ENCODE measurements at places on chromosomes 4 and X.

DNA sequence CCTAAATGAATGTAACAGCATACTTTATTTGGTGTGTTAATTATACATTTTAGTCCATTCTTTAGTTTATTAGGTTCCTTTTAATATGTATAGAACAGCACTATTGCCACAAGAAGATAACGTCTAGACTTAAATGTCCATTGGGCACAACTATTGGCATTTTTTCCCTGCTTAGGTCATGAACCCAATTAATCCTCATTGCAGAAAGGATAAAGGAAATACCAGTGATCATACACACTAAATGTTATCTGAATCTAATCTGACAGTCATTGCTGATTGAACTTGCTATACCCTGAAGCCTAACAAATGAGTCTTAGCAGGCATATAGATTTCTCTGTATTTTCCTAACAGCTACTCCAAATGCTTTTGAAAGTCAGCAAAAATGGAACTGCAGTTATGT, 2250.0 kb upstream of the AGA start:
- no peaks in the 10 kb centered on the region for H3K36me3 ChIP-seq
- H3K27me3 ChIP-seq: no peaks in the 10 kb centered on the region
- no peak for DNase-seq
- H3K4me3 ChIP-seq: no peak overlapping the region
- H3K27ac ChIP-seq: no peak overlapping the region

DNA sequence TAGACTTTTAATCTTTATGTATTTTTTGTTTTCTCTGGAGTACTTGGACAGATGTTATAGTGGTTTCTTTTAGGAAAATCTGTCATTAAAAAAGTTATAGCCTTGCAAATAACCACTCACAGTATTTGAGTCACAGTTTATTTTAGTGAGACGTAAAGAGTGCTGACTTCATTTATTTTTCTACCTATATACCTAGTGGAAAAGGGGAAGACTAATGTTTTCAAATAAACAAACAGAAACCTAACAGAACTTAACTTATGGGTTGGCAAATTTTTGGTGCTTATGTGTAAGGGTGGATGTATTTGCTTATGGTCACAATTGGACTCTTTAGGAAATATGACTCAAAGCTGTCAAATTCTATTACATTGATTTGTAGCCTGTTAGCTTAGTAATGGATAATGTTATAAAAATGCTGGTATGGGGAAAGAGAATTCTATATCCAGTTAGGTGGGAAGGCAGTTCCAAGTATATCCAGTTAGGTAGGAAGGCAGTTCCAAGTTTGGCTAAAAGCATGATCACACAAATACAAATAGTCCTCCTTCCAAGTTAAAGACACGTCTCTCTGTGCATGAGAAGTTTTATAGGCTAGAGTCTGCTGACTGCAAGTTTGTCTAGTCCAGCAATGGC, 61.9 kb downstream of the SLC9A6 start:
- H3K4me1 ChIP-seq: no peaks in the 10 kb centered on the region
- no peak overlapping the region for H3K27ac ChIP-seq
- no peak overlapping the region for H3K4me3 ChIP-seq
- H3K36me3 ChIP-seq: peaks cover 2% of the 10 kb centered on the region
- no peak for DNase-seq

DNA sequence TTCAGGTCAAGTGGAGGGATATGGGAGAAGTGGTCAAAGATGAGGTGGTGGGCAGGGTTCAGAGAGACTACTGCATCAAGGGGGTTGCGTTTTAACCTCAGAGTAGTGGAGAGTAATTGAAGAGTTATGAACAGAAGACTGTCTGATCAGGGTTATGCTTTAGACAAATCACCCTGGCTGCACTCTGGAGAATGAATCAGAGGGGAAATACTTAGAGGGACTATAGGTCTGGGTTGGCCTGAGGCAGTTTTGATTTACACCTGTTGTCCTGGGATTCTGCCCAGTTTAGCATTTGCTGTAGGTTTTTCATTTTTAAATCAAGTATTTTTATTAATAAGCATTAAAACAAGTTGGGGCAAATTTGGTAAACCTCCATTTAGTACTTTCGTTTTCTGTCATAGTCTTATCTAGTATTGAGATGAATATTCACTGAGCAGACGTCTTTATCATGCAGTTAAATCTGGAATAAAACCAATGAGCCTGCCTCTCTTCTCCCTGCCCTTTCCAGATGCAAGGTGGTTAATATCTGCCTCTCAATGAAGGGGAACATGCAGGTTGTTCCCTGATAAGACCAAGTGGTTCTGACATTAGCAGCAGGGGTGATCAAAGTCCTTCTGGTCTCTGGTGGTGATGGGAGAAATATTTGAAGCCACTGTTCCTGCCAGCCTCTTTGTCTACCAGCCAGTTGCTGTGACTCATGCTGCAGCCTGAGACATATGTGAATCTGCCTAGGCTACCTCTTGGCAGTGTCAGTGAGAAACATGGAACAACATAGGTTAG, 116.0 kb upstream of the RPS6KA3 start:
- H3K4me1 ChIP-seq: no peaks in the 10 kb centered on the region
- no peaks in the 10 kb centered on the region for H3K36me3 ChIP-seq
- H3K27me3 ChIP-seq: no peaks in the 10 kb centered on the region

- no peaks in the 10 kb centered on the region for H3K36me3 ChIP-seq
- no peak overlapping the region for H3K27ac ChIP-seq
- no peak overlapping the region for H3K4me3 ChIP-seq
- no peaks in the 10 kb centered on the region for H3K27me3 ChIP-seq
- H3K4me1 ChIP-seq: no peaks in the 10 kb centered on the region
Observed at GRCh38 chrX:38500866-38501265, 60.5 kb upstream of the TSPAN7 start.

- H3K4me1 ChIP-seq: no peaks in the 10 kb centered on the region
- H3K27ac ChIP-seq: no peak overlapping the region
- H3K36me3 ChIP-seq: no peaks in the 10 kb centered on the region
Observed at GRCh38 chrX:116872931-116873330, 410.2 kb upstream of the CT83 start.

- no peaks in the 10 kb centered on the region for H3K27me3 ChIP-seq
- H3K4me3 ChIP-seq: no peak overlapping the region
- no peak for DNase-seq
- H3K4me1 ChIP-seq: no peaks in the 10 kb centered on the region
Observed at GRCh38 chr4:145957302-145957701, 18.7 kb upstream of the ZNF827 start.

- DNase-seq: peak; percentile 74
- H3K36me3 ChIP-seq: no peaks in the 10 kb centered on the region
- peaks cover 9% of the 10 kb centered on the region for H3K4me1 ChIP-seq
- no peak overlapping the region for H3K27ac ChIP-seq
- H3K27me3 ChIP-seq: no peaks in the 10 kb centered on the region
Observed at GRCh38 chr4:86035688-86036087, 324.2 kb downstream of the MAPK10 start.

GRCh38 chrX:120522820-120523219, 37.9 kb downstream of the CUL4B start:
- no peak overlapping the region for H3K4me3 ChIP-seq
- no peaks in the 10 kb centered on the region for H3K27me3 ChIP-seq
- no peak for DNase-seq
- H3K36me3 ChIP-seq: no peaks in the 10 kb centered on the region
- no peak overlapping the region for H3K27ac ChIP-seq
- H3K4me1 ChIP-seq: no peaks in the 10 kb centered on the region

GRCh38 chr4:141912831-141913230, 276.4 kb downstream of the IL15 start:
- H3K27me3 ChIP-seq: no peaks in the 10 kb centered on the region
- no peak overlapping the region for H3K27ac ChIP-seq
- no peak for DNase-seq
- H3K4me1 ChIP-seq: no peaks in the 10 kb centered on the region
- no peak overlapping the region for H3K4me3 ChIP-seq

DNA sequence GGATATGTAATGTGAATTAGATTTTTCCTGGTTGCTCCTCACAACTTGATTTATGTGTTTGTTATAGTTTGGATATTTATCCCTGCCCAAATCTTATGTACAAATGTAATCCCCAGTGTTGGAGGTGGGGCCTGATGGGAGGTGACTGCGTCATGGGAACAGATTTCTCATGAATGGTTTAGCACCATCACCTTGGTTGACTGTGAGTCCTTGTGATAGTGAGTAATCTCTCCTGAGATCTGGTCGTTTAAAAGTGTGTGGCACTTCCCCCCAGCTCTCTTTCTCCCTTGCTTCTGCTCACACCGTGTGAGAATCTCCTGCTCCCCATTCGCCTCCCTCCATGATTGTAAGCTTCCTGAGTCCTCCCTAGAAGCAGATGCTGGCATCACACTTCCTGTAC, 2.2 kb downstream of the MID2 start:
- peaks cover 4% of the 10 kb centered on the region for H3K27me3 ChIP-seq
- no peak overlapping the region for H3K4me3 ChIP-seq
- no peak for DNase-seq
- no peaks in the 10 kb centered on the region for H3K36me3 ChIP-seq
- H3K4me1 ChIP-seq: no peaks in the 10 kb centered on the region

GRCh38 chr4:28093071-28093470, 1232.4 kb downstream of the STIM2 start:
- no peak overlapping the region for H3K4me3 ChIP-seq
- no peaks in the 10 kb centered on the region for H3K36me3 ChIP-seq
- no peaks in the 10 kb centered on the region for H3K4me1 ChIP-seq
- no peak overlapping the region for H3K27ac ChIP-seq

DNA sequence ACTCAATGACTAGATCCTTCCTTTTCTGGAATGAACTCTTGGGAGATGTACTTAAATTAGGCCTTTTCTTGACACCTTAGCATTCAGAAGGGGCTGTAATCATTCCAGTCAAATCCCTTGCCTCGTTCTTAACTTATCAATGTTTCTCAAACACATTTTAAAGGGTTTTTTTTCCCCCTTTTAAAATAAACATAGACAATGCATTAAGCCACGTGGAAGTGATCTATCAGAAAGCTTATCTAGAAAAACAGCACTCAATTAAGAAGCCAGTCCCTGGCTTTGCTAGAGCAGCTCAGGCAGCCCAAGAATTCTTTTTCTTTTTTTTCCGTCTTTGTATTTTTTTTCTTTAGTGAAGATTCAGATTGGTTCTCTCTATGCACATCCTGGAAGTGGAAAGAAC, 118.2 kb downstream of the PCDH7 start:
- no peak overlapping the region for H3K4me3 ChIP-seq
- peak overlapping the region; percentile 72 for H3K27ac ChIP-seq
- DNase-seq: no peak
- no peaks in the 10 kb centered on the region for H3K36me3 ChIP-seq
- no peaks in the 10 kb centered on the region for H3K27me3 ChIP-seq
- H3K4me1 ChIP-seq: peaks cover 4% of the 10 kb centered on the region

DNA sequence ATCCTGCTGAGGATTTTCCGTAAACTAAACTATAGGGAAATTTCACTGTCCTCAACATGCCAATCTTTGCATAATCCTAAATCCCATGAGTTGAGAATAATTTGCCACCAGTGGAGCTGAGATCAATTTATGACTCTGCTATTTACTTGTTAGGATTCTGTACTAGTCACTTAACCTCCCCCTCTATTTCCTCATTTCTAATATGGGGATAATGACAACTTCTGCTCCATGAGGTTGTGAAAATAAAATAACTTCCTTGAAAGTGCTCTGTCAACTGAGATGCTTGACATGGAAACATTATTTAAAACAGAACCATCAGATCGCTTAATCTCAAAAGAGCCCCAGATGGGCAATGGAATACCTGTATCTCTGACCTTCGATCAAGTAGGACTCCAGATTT, 2.6 kb upstream of the FGF16 start:
- no peak for DNase-seq
- H3K4me3 ChIP-seq: no peak overlapping the region
- H3K27ac ChIP-seq: no peak overlapping the region
- H3K4me1 ChIP-seq: peaks cover 8% of the 10 kb centered on the region
- H3K36me3 ChIP-seq: no peaks in the 10 kb centered on the region

DNA sequence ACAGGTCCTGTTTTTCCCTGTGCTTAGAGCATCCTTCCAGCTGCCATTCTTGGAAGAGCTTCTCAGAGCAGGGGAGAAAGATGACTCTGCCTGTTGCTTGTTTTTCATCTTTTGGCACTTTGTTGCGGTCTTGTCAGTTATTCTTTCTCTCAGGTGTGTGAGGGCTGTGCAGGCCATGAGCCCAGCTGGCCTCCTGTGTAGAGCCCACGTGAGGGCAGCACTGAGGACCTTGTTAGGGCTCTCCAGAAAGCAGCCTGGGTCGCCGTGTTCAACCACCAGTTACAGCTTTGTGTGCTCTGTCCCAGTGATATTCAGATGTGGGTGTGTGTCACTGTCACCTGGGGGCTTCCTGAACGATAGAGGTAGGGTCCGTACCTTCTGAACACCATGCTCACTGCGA, 52.8 kb downstream of the NOP14 start:
- no peak for DNase-seq
- peaks cover 79% of the 10 kb centered on the region for H3K36me3 ChIP-seq
- no peaks in the 10 kb centered on the region for H3K4me1 ChIP-seq
- no peaks in the 10 kb centered on the region for H3K27me3 ChIP-seq

- no peaks in the 10 kb centered on the region for H3K36me3 ChIP-seq
- H3K27me3 ChIP-seq: no peaks in the 10 kb centered on the region
- H3K4me1 ChIP-seq: no peaks in the 10 kb centered on the region
- no peak overlapping the region for H3K4me3 ChIP-seq
Observed at GRCh38 chrX:7614616-7615015, 228.4 kb upstream of the VCX start.

- no peaks in the 10 kb centered on the region for H3K4me1 ChIP-seq
- no peak overlapping the region for H3K4me3 ChIP-seq
- no peak overlapping the region for H3K27ac ChIP-seq
- DNase-seq: no peak
- H3K27me3 ChIP-seq: no peaks in the 10 kb centered on the region
Observed at GRCh38 chr4:98822144-98822543, 106.8 kb downstream of the EIF4E start.

GRCh38 chr4:81173213-81173612, 41.8 kb downstream of the PRKG2 start:
- H3K4me3 ChIP-seq: no peak overlapping the region
- no peak overlapping the region for H3K27ac ChIP-seq
- no peaks in the 10 kb centered on the region for H3K4me1 ChIP-seq

DNA sequence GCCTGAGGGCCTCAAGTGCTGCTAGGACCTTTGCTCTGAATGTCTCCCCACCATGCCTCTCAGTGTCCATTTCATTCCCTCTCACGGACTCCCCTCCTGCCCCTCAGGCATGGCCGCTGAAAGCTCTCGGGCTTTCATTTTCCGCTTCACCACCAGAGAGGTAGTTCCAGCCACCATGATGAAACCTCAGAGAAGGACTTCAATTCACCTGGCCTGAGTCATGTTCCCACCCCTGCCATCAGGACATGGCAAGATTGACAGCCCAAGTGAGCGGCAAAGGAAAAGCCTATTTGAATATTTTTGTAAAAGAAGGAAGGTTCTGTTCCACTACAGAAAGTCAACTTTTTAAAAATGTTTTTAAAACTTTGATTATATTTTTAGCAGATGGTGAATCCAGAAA, 249.3 kb upstream of the GALNT7 start:
- DNase-seq: peak; percentile 10
- H3K27ac ChIP-seq: no peak overlapping the region
- H3K36me3 ChIP-seq: no peaks in the 10 kb centered on the region
- no peaks in the 10 kb centered on the region for H3K27me3 ChIP-seq
- no peaks in the 10 kb centered on the region for H3K4me1 ChIP-seq

DNA sequence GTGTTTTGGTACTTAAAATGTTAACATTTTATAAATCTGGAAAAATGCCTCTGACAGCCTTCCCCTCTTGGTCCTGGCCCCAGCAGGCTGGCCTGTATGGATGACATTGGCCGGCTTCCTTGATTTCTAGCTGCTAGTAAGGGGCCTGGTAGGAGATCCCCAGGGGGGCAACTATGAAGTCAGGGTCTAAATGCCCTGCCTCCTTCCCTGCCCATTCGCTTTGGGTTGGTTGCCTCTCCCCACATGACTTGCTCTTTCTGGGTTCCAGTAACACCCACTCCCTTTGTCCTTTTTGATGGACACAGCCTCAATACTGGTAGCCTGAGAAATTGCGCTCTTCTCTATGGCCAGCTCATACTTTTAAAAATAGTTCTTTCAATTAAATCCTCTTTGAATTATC, 78.0 kb upstream of the MAD2L1 start:
- H3K4me1 ChIP-seq: no peaks in the 10 kb centered on the region
- no peaks in the 10 kb centered on the region for H3K27me3 ChIP-seq
- no peak overlapping the region for H3K27ac ChIP-seq
- H3K36me3 ChIP-seq: no peaks in the 10 kb centered on the region
- no peak overlapping the region for H3K4me3 ChIP-seq
- DNase-seq: no peak
